ENCODE measurements at places on chromosomes 12 and 14.

DNA sequence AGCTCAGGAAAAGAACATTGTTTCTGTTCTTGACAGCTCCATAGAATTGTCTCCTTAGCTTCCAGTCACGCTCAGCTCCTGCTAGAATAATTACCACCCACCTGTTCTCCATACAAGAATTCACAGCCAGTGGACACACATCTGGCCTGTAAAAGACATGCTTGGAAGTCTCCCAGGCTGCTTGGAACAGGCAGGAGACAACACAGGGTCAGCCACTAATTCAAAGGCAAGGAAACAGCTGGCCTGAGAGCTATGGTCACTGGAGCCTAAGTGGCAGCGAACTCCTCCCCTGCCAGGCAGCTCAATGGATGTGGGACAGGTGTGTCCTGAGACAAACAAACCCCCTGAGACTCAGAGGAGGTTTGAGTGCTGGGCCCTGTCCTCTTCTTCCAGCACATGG lies 22.9 kb upstream of the LTBP2 start:
- DNase-seq, result no peak

- DNase-seq, result no peak
Observed at GRCh38 chr12:8828257-8829124, 6.1 kb downstream of the A2ML1 start.

- DNase-seq, result no peak
Observed at GRCh38 chr12:11578461-11578993, 70.9 kb upstream of the ETV6 start.

- DNase-seq, result no peak
Observed at GRCh38 chr12:39389399-39390150, 53.3 kb downstream of the KIF21A start.

- DNase-seq, result no peak
Observed at GRCh38 chr12:28099871-28100270, 90.4 kb upstream of the CCDC91 start.

DNA sequence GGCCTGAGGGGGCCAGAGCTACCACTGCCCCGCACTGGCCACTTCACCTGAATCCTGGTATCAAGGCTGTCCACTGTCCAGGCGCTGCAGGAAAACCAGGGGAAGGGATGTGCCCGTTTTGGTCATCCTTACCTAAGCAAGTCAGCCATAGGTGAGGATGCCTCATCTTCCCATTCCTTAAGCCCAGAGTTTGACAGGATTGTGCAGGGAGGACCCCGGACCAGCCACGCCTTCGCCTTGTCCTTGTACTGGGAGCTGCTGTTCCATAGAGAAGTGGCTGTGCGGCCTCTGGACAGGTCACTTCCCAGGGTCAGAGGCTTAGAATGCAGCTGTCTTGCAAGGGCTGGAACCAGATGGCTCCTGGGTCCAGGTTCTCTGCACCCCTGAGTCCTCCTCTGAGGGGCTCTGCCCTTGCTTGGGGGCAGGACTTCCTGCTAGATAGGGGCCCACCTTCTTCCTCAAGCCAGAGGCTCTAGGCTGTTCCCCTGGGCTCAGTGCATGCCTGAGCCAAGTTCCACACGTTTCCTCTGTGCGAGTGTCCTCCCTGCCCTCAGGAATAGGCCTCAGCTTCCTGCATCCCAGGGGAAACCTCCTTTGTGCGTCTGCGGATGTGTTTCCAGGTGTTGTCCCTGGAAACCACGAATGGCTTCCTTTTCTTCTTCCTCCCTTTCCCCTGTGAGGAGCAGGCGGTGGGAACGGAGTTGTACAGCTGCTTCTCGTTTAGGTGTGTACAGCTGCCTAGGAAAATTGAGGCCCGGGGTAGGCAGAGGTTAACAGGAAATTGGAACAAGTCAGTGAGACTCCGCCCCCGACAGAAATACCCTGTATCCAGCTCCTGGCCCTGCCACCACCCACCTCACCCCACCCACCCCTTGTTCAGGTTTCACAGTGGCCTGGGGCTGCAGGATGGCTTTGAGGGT lies 54.3 kb upstream of the RIN3 start:
- no peak for DNase-seq

DNA sequence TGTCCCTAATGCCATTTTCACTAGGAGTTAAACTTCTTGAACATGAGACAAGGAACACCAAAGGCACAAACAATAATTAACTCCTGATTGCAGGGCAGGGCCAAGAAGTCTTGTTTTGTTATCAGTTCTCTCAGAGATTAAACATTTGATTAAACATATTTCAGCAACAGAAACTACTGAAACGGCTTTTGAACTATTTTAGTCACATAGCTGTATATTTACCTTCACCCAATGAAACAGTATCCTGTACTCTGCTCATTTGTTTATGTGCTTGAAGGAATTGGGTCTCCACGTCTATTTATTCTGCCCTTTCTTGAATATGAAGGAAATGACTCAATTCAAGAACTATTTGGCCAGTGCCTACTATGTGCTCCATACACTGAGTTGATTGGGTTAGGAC lies 51.3 kb upstream of the PTCSC3 start:
- DNase-seq, result peak; percentile 14

DNA sequence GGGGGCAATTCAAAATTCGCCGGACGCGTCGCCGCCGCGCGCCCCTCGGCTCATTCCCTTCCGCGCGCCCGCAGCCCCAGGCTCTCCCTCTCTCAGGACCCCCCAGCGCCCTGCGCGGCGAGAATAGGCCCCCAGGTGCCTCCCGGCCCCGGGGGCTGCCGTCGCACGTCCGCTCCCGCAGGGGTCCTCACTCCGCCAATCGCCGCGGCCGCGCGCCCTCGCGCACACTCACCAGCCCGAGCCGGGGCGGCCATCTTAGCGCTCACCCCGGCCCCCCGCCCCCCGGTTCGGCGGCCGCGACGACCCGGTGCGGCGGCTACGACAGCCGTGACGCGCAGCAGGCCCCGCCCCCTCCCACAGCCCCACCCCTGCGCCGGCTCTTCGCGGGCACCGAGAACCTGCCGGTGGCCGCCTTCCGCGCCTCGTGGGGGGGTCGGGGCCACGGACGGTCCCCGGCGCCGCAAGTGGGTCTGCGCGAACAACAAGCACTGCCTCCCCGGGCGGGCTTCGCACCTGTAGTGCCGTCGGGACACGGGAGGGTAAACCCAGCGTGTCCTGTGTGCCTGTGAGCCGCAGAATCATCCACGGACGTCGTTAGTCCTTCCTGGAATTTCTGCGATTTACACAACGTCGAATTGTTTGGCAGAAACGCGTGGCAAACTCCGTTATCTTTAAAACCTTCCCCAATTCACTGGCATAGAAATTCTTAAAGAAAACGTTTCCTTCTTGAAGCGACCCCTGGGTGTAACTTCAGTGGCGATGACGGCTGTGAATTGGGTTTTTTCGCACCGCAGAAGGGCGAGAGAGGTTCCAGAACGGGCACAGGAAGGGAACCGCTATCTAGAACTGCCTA lies 2.5 kb downstream of the USP44 start:
- peak; percentile 40 for DNase-seq

- DNase-seq, result no peak
Observed at GRCh38 chr12:75157385-75157784, 52.3 kb downstream of the KCNC2 start.

DNA sequence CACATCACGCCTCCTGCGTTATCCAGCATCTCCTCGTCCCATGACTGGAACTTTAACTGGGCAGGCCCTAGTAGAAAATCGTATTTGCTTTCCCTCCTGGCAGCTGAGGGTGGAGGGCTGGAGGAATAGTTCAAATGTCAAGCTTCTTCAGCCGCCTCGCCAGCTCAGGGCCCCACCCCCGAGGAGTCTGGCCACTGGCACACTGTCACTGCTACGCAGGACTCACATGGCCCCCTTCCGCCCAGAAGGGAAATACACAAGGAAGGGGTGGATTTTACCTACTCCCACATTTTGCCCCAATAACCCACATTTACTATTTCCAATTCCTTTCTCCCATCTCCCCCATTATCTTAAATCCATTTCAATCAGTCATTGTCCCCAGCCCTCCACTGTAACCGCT lies 8.6 kb downstream of the SLC6A13 start:
- no peak for DNase-seq

- DNase-seq, result peak; percentile 39
Observed at GRCh38 chr12:122182887-122183587, at the start of gene LRRC43. Gene LRRC43, plus strand, starts transcription at chr12:122183123. Its CDS starts 22 bp downstream, at chr12:122183145.

DNA sequence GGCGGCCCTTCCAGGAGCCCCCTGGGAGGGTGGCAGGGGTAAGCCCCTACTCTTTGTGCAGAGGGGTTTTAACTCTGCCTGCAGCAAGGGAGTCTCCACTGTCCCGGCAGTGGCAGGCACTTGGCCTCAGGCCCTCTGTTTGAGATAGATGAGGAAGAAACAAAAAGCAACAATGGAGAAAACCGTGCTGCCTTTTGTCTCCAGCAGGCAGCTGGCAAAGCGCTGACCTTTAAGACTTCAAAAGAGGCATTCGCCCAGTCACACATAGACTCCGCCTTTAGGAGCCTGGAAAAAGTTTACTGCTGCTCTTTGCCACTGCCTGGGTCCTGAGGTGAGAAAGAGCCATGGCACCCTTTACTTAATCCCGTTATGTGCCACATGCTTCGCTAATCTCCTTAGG lies 158.2 kb upstream of the NTF3 start:
- DNase-seq, result no peak

DNA sequence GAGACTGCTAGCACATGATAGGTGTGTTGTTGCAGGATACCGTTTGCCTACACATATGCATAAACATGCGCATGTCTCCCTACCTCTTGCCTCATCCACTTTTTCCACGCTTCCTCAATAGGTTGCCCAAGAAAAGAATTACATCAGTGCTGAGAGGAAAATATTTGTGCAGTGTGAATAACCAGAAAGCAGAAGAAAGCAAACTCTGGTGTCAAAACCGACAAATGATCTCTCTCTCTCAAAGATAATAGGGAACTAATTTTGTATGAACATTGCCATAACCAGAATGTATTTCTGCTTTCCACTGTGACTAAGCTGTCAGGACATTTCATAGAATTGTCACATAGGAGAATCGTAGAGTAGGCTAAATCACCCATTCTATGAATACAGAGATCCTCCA lies 1.3 kb downstream of the CLEC7A start:
- no peak for DNase-seq

- no peak for DNase-seq
Observed at GRCh38 chr14:49294621-49295148, 291.5 kb downstream of the RPS29 start.

DNA sequence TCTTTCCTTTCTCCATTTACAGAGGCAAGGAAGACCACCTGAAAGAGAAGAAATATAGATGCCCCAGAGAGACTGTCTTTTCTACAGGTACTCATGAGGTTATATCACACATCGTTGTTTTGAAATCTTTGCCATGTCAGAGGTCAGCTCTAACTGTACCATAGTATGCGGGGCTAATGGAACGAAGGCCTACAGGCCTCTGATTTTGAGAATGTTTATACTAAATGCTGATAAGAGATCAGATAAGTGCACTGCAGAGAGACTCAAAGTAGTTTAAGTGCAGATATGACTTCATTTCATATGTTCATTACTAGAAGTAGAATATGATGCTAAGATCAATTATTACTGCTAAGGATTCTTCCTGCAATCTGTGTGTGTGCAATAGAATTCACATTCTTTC lies 1005.0 kb downstream of the GALC start:
- no peak for DNase-seq

- no peak for DNase-seq
Observed at GRCh38 chr14:40697231-40697630, 909.4 kb upstream of the LRFN5 start.

- no peak for DNase-seq
Observed at GRCh38 chr12:51954561-51955361, 3.3 kb downstream of the ACVR1B start.

- no peak for DNase-seq
Observed at GRCh38 chr12:71857657-71858056, 18.1 kb downstream of the TBC1D15 start.

- no peak for DNase-seq
Observed at GRCh38 chr12:90038289-90038688, 329.7 kb upstream of the ATP2B1 start.

GRCh38 chr12:68190301-68190700 lies 30.8 kb upstream of the IFNG start:
- DNase-seq, result no peak

- peak; percentile 19 for DNase-seq
Observed at GRCh38 chr12:29783773-29784666, at the start of gene TMTC1. Gene TMTC1, minus strand, starts transcription at chr12:29783942. Its CDS starts 191 bp downstream, at chr12:29783751.

- DNase-seq, result no peak
Observed at GRCh38 chr12:105069936-105070702, 14.1 kb downstream of the ALDH1L2 start.

GRCh38 chr12:92971859-92972524 lies 42.9 kb upstream of the EEA1 start:
- peak; percentile 83 for DNase-seq

GRCh38 chr12:105382771-105383622 lies 52.5 kb downstream of the C12orf75 start:
- DNase-seq, result peak; percentile 75

DNA sequence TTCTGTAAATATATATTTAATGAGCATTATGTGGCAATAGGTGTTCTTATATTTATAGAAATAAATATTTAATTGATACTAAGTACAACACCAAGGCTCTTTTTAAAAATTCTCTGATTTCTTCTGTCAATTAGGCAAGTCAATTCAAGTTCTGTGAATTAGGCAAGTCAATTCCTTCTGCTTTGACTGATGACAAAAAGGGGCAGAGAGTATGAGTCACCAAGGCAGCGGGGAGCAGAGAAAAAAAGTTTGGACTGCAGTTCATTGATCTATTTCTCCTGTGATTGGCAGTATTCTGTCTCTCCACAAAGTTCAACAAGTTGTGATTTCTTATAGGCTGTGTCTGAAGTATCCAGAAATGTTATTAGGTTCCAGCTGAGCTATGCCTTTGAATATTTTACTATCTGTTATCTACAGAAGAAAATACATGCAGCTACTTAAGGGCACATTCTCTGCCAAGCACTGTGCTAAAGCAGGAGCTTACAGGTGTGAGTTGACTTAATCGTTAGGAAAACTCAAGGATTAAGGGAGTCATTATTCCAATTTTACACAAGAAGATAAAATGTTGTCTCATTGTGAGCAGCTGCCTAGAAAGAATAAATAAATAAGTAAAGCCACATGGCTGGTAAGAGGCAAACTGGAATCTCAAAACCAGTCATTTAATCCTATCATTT lies 206.4 kb upstream of the ALG10B start:
- no peak for DNase-seq

GRCh38 chr12:111267144-111267543 lies 101.8 kb downstream of the PHETA1 start:
- no peak for DNase-seq

DNA sequence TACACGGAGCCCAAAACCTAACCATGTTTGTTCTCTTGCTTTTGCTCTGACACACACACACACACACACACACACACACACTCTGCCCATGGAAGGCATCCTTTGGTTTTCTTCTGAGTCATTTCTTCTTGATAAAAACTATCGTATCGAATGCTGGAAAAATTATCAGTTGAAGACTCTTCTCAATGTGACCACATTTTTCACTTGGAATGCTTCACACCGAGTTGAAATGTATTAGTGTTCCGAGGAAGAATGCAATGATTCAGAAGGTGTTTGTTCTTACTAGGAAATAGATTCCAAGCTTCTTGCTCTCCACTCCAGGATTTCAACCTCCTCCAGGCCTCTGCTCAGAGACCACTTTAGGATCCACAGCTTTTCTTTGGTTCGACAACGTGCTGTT lies 226.3 kb downstream of the MON2 start:
- DNase-seq, result peak; percentile 83

DNA sequence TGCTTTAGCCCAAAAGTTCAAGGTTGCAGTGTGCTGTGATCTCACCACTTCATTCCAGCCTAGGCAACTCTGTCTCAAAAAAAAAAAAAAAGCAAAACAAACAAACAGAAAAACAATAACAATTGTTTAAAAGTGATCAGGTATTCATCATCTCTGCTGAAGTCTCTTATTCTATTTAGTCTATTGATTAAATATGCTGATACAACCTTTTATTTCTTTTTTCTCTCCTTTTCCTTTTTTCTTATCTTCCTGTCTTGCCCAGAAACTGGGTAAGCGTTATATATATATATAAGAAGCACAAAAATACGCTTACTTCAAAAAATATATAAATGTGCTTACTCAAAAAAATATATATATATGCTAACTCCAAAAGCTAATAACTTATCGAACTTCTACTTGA lies 213.8 kb upstream of the EEA1 start:
- no peak for DNase-seq
